ENCODE measurements at places on chromosomes 2 and 18.

- DNase-seq, result no peak
Measured at GRCh38 chr2:52465287-52465686, 1302.3 kb upstream of the CHAC2 start.

DNA sequence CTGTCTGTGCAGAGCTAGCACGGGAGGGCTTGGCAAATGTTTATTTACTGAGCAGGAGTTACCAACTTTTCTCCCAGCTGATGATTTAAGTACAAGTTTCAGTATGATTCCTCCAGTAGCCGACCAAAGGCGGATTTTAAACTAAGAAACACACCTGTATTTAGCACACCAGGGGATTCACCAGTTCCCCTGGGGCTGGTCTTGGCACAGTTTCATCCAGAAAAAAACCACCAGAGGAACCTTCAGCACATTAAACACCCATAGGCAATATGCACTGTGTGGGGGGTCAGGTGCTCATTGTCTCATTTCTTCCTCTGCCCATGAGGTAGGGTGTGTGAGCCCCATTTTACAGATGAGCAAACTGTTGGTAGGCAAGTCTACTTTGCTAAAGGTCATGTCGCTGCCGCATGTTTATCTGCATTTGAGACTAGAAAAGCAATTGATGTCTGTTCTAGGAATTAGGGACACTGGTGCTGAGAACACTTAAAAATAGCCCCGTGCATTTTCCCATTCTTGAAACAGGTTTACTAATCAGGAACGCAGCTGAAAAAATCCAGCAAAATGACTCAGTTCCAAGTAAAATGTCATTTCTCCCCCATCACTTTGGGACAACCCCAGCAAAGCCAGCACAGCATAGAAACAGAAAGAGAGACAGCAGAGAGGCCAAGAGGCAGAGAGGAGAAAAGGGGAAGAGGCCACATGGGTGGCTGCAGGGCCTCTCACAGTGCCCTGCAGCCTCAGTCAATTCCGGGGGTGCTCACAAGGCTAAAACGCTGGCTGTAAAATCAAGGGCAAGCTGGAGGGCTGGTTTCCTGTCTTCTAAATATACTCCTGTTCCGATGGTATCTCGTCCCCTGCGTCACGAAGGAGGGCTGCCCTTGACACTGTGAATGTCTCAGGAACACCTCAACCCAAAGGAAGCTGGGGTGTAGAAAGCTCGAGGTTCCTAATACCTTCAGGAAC is 166.8 kb upstream of the ID2 start:
- peak; percentile 54 for DNase-seq

GRCh38 chr18:966759-967576 is 62.3 kb downstream of the ADCYAP1 start:
- no peak for DNase-seq

DNA sequence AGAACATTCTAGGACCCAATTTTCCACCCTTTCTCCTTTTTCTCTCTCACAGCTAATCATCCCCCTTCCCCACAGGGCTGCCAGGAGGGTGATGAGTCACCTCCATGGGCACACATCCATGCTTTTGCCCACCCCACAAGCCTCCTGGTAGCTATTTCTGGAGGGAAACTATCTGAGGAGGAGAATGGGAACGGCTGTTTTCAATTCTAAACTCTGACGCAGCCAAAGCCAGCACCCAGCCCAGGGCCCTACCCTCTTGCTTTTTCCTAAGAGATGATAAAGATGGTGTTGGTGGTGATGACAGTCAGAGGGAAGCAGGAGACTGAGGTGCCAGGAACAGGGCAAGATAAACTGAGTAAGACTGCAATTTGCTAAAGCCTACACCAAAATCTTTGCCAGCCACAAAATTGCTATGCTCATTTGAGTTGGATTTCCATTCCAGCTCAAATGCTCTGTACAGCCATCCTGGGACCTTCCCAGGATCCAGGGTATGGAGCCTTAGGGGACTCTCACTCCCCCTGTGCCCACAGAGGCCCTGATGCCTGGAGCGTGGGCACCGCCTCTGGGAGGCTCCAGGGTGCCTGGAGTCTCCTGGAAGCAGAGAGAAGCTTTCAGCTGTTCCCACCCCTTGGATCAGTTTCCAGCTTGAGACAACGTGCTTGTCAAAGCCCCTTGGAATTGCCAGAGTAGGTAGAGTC is 62.0 kb upstream of the FZD7 start:
- no peak for DNase-seq

DNA sequence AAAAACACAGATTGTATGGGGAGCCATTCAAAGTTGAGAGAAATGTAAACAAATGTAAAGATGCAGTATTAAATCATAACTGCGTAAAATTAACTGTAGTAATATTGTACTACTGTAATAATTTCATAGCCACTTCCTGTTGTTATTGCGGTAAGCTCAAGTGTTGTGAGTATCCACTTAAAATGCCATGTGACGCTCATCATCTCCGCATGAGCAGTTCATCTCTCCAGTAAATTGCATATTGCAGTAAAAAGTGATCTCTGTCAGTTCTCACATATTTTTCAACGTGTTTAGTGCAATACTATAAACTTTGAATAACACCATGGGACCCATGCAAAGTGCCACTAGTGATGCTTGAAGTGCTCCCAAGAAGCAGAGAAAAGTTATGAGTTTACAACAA is 41.8 kb upstream of the SP3 start:
- DNase-seq, result no peak

Measured in CD4-positive, alpha-beta T cell treated with Interferon alpha-2 for 1 hour (primary cell).